CD4-positive, alpha-beta T cell (primary cell): ENCODE measurements at places on chromosomes 3 and 15. TPM values are rescaled to one million over a fixed set of nuclear protein-coding genes. Genes with fewer than 3 reads are reported as not detected.

DNA sequence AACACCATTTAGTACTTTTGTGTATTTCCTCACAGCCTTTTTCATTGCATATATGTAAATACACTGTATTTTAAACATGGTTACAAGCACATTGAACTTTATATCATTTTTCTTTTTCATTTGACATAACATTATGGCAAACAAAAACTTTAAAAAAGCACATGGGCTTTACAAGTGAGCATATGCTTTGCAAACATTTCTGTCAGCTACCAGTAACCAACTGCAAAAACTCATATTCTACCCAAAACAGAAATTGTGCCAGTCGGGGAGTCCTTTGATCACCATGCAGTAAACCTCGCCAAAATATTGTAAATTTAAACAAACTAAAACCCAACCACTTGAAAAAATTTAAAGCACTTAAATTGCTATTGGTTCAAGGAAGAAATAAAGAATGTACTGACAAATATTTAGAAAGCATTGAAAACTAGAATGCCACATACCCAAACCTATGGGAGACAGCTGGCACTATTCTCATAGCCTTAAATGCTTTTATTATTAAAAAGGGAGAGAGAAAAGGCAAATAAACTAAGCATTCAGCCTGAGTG is 24.4 kb downstream of the ZNF710 start:
- peaks cover 5% of the 10 kb centered on the region for H3K4me1 ChIP-seq
- no peaks in the 10 kb centered on the region for H3K27me3 ChIP-seq
- no peak overlapping the region for H3K4me3 ChIP-seq
- peaks cover 5% of the 10 kb centered on the region for H3K36me3 ChIP-seq
- no peak overlapping the region for H3K27ac ChIP-seq
- no peak for DNase-seq

GRCh38 chr3:58018892-58019742 is 10.9 kb downstream of the FLNB start:
- no peak overlapping the region for H3K27ac ChIP-seq
- H3K4me1 ChIP-seq = peaks cover 19% of the 10 kb centered on the region
- DNase-seq = no peak
- no peaks in the 10 kb centered on the region for H3K27me3 ChIP-seq
- no peaks in the 10 kb centered on the region for H3K36me3 ChIP-seq

GRCh38 chr3:37833302-37834186 is 28.1 kb upstream of the CTDSPL start:
- H3K4me1 ChIP-seq = no peaks in the 10 kb centered on the region
- no peak for DNase-seq
- no peak overlapping the region for H3K27ac ChIP-seq
- no peaks in the 10 kb centered on the region for H3K36me3 ChIP-seq
- H3K4me3 ChIP-seq = no peak overlapping the region
- H3K27me3 ChIP-seq = peaks cover 2% of the 10 kb centered on the region

GRCh38 chr15:63240109-63240508 is 37.3 kb upstream of the APH1B start:
- no peak overlapping the region for H3K4me3 ChIP-seq
- H3K27me3 ChIP-seq = no peaks in the 10 kb centered on the region
- peaks cover 29% of the 10 kb centered on the region for H3K4me1 ChIP-seq
- DNase-seq = no peak

DNA sequence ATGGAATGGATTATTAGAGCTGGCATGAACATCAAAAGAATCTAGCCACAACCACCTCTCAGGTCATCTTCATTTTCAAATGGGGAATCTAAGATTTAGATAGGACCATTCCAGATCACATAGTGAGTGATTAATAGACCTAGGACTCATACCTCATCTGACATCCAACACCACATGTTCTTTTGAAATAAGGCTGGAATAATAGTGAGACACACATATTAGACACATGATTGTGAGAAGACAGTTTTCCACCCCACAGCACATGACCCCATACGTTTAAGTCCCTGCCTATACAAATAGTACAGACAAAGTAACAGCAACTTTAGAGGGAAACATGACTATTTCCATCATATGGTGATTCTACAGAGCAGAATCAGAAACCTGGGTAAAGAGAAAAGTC is 344.7 kb upstream of the TPRG1 start:
- H3K4me1 ChIP-seq = no peaks in the 10 kb centered on the region
- no peaks in the 10 kb centered on the region for H3K36me3 ChIP-seq
- H3K27me3 ChIP-seq = no peaks in the 10 kb centered on the region
- H3K27ac ChIP-seq = no peak overlapping the region

DNA sequence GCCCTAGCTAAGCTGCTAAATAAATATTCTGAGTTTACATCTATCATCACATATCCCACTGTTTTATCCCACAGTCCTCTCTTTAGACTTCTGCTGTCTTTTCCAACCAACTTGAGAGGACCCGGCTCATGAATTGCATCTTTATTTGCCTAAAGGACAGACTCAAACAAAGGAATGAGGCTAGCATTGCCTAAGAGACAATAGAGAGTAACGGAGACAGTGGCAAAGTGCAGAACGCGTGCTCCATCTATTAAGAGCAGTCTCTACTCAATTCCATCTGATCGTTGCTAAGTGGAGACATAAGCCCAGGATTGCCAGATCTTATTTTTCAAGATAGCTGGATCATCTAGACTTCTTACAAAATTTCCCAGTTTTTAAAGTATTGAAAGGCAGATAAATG is 2.3 kb downstream of the ADAMTSL3 start:
- peaks cover 13% of the 10 kb centered on the region for H3K27me3 ChIP-seq
- no peak overlapping the region for H3K27ac ChIP-seq
- no peak overlapping the region for H3K4me3 ChIP-seq
- DNase-seq = no peak

DNA sequence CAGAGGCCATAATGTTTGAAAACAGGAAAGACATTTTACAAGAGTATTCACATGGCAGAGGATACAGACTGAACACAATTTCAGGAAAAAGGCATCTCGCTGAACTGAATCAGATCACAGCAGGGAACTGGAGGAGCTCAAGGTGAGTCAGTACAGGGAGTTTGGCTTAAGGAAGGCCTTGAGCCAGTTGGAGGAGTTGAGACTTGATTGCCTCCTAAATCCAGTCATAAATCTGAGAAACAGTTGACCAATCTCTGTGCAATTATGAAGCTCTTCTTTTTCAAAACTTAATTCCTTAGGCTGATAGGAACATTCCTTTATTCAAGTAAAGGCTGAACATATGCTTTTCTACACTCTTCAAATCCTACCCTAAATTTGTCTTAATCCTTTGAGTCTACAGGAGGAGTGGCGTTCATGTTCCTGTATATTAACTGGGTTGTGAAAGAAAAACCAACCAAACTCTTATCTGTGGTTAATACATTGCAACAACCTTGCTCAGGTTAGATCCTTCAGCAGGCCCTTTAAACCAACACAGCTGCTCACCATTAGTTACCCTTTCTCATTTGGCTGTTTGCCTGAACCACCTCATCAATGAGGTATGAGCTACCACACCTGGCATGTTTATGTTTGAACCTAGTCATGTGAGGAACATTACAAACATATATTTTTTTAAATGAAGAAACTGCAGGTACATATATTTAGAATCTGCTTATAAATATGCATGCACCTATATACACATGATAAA is 404.1 kb upstream of the ATP11B start:
- no peak overlapping the region for H3K27ac ChIP-seq
- H3K4me3 ChIP-seq = no peak overlapping the region
- no peaks in the 10 kb centered on the region for H3K36me3 ChIP-seq
- H3K4me1 ChIP-seq = no peaks in the 10 kb centered on the region
- DNase-seq = no peak

GRCh38 chr3:156368189-156368588 is 186.7 kb downstream of the SSR3 start:
- no peaks in the 10 kb centered on the region for H3K4me1 ChIP-seq
- H3K4me3 ChIP-seq = no peak overlapping the region
- no peak for DNase-seq
- H3K36me3 ChIP-seq = no peaks in the 10 kb centered on the region
- no peaks in the 10 kb centered on the region for H3K27me3 ChIP-seq

DNA sequence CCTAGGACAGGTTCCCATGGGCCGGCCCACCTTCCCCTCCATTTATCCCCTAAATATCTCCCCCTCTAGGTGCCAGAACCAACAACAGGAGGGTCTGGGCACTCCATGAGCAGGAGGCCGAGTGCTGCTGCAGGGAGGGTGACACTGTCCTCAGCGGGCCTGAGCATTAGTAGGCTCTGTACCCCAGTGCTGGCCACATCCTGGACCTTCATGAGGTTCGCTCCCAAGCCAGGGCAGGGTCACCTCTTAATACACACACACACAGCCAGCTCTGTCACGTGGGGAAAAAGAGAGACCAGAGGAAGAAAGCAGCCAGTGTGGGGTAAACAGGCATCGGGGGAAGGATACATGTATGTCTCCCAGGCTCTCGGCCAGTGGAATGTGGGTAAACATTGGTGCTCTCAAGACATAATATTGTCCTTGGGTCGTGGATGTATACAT is 27.9 kb upstream of the SEMA3F start:
- H3K4me3 ChIP-seq = no peak overlapping the region
- H3K4me1 ChIP-seq = no peaks in the 10 kb centered on the region
- no peak for DNase-seq
- no peak overlapping the region for H3K27ac ChIP-seq

DNA sequence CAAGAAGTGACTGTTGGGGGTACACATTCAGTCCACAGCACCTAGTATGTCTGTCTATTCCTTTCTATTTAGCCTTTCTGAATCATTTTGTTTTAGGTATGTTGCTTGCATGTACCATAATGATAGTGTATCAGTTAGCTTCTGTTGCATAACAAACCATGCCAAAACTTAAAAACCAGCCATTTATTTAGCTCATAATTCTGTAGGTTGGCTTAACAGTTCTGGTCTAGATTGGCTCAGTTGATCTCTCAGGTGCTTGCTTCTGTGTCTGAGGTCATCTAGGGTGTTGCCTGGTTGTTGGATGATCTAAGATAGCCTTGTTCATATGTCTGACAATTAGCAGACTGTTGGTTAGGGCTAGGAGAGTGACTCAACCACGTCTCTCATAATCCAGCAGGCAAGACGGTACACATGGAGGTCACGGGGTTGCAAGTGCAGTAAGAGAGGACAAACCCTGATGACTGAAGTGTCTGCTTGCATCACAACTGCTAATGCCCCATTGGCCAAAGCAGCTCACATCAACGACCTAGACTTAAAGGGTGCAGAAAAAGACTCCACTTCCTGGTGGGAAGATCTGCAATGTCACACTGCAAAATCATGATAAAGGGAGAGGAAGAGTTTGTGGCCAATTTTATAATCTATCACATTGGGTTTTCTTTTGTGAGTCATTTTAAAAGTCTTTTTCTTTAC is 6.8 kb upstream of the PDCD6IP start:
- no peaks in the 10 kb centered on the region for H3K27me3 ChIP-seq
- H3K4me1 ChIP-seq = peaks cover 6% of the 10 kb centered on the region
- no peak overlapping the region for H3K4me3 ChIP-seq
- H3K36me3 ChIP-seq = no peaks in the 10 kb centered on the region
- peak; percentile 62 for DNase-seq
- H3K27ac ChIP-seq = no peak overlapping the region

DNA sequence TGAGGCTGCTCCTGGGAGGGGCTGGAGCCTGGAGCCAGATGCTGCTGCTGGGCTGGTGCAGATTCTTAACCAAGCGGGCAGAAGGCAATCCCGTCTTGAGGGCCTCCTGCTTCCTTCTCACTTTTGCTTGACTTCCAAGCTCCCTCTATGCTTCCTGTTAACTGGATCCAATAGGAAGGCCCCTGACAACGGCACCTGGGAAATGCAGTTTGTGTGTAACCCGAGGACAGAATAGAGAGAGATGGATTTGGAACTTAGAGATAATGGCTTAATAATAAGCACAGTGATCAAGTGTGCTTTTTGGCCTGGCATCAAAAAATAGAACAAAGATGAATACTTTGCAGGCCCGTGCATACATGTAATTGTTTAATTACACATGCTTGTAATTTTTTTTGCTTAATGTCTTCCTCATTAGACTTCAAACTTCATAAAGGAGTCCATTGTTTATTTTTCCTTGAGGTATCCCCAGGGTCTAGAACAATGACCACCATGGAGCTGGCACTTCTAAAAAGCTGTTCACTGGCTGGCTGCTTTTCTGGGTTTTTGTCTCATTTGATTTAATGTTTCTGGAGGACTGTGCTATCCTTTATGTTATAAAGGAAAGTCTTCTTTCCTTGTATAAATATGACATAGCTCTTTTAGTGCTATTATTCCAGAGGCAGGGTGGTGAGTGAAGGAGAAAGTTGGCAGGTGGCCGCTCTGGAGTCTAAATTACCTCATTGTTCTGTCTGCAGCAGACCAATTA is 63.3 kb upstream of the MITF start:
- no peak overlapping the region for H3K4me3 ChIP-seq
- H3K4me1 ChIP-seq = no peaks in the 10 kb centered on the region
- H3K27me3 ChIP-seq = no peaks in the 10 kb centered on the region

The ADCY5 gene
- total RNA-seq = not detected

The HMCES gene
- 63.5 TPM for total RNA-seq

The DLG1 gene
- 91.8 TPM for total RNA-seq

The ARGFX gene
- not detected for total RNA-seq
